M059J (cell line): ENCODE measurements at places on chromosomes 7 and 10. TPM values are rescaled to one million over a fixed set of nuclear protein-coding genes. Genes with fewer than 3 reads are reported as not detected.

DNA sequence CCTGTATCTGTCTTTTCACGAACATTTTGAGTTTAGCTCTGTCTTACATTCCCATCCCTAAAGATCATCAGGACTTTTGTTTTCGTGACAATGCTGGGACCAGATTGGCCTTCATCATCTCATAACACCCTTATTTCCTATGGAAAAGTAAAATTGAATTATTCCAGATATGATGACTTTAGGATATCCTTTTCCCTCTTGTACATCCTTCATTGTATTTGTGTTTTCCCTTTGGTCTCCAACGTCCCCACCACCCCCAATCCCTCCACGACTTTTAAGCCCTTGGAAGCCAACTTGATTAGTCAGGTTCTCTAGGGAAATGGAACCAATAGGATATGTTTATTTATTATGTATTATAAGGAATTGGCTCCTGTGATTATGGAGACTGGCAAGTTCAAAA is 167.6 kb downstream of the ARL4A start:
- DNase-seq: no peak

DNA sequence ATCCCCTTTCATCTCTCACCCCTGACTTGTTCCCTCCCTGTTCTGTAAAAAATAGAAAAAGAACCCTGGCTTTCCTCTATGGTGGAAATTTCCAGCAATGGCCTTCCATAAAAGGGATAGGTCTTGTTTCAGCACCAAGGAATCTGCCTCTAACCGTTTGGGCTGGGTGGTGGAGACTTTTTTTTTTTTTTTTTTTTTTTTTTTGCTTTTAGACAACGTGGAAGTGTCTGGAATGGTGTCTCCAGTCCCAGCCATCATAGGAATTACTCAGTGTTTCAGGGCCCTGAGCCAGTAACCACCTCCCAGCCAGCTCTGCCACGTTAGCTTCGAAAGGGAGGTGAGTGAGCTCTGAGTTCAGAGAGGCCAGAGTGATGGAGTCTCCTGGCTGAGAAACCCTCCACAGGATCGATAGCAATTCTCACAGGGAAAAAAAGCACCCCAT is 97.3 kb upstream of the COL1A2 start:
- peak; percentile 98 for DNase-seq

- DNase-seq: no peak
Measured at GRCh38 chr7:158314394-158314793, 273.2 kb downstream of the PTPRN2 start.

DNA sequence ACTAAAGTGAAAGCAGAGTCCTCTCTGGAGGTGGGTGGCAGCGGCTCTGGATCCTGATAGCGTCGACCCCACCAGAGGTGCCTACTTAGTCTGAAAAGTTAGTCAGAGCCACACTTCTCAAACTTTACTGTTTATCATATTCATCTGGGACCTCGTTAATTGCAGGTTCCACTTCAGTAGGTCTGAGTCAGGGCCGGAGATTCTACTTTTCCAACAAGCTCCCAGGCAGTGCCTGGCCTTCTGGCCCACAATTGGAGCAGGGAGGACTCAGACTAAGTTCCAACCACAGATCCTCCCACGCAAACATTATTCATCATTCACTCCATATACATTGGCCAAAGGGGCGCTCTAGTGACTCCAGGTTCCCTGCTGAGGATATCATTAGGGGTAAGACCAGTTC is 78.1 kb downstream of the VSTM4 start:
- peak; percentile 52 for DNase-seq

DNA sequence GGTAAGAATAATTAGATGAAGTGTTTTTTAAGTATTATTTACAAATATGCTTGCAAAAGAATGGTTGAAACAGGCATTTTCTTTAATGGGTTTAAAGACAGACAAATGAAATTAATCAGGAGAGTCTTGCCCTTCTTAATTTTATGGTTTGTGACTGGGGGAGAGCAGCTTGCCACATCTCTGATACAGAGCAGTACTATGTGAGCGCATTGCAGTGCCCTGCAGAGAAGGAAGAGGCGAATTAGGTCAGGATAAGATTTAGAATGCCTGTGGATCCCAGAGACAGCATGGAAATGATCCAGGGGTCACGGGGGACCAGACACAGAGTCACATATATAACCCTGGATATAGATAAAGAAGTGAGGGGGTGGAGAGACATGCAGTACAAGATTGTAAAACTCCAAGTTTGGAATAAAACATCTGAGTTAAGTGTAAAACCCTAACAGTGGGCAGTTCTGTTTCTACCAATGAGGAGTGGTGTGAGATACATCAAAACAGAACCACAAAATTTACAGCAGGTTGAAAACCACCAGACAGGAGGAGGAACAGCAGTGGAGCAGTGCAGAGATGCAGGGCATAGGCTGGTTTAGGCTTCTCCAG is 125.5 kb downstream of the FAM204A start:
- DNase-seq: no peak

DNA sequence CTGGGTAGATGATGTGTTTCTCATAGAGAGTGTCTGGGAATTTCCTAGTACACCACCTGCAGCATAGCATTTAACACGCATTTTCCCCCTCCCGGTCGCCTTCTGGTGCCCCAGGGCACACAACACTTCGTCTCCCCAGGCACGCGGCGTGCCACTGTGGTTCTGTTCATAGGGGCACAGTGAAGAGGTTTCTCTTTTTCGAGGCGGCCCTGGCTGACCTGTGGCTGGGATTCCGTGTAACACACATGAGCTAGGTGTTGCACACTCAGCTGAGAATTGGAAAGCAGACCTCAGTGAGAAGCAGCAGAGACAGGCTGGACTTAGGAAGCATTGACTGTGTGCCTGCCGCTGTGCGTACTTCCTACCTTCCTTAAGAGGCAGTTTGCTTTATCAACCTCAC is 214.3 kb upstream of the SHH start:
- no peak for DNase-seq

DNA sequence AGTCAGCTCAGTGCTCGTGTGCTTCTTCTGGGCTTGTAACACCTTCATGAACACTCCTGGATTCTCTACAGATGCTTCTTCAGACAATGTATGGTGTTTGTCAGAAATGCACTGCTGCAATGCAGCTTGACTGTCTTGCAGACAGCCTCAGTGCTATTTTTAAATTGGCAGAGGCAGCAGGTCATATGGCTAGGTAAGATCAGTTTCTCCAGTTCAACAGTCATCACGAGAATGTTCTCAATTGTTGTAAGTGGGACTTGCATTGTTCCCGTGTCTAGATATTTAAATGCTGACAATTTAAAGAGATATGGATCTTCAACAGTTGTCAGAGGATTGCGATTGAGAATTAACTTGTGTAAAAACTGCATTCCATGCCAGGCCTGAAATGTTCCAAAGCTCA is 7.6 kb upstream of the ACBD5 start:
- DNase-seq: no peak

DNA sequence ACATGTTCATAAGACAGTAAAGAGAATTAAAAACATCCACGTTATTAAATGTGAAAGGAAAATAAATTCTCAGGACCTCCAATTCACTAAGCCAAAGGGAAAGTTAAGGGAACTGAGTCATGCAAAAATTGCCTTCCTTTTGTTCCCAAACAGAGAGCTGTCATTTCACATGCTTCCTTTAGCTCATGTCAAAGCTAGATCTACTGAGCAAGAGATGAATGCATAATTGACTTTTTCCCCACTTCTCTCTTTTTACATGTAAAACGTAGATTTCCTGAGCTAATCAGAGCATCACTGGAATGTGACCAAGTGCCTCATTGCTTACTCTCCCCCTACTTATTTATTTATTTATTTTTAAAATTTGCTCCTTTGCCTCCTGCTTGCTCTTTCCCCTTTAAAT is 129.1 kb upstream of the AMPH start:
- no peak for DNase-seq

DNA sequence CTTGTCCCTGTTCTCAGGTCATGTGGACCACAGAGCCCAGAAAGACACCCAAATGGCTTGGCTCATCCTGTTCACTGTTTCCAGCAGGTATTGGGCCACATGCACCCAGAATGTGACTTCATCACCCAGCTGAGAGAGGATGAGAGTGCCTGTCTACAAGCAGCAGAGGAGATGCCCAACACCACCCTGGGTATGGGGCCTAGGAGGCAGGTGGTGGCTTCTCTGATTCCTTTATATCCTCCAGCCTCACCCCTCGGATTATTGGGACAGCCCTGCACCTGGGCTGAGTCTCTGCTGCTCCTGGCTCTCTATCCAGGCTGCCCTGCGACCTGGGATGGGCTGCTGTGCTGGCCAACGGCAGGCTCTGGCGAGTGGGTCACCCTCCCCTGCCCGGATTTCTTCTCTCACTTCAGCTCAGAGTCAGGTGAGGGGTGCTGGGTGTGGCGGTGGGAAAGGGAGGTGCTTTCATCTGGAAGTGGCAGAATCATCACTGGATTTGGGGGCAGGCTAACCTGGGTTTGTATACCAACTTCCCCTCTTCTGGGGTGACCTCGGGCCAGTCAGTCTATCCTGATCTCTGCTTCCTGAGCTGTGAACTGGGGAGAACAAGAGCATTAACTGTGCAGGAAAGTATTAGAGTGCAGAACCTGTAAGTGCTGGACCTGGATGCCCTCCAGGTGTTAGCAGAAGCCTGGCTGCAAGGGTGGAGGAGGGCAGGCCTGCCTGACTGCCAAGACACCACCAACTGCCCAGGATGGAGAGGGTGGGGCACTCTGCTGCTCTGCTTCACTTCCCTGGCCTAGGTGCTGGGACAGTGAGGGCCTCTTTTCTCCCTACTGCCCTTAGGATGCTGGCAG is 5.2 kb downstream of the GHRHR start:
- no peak for DNase-seq

DNA sequence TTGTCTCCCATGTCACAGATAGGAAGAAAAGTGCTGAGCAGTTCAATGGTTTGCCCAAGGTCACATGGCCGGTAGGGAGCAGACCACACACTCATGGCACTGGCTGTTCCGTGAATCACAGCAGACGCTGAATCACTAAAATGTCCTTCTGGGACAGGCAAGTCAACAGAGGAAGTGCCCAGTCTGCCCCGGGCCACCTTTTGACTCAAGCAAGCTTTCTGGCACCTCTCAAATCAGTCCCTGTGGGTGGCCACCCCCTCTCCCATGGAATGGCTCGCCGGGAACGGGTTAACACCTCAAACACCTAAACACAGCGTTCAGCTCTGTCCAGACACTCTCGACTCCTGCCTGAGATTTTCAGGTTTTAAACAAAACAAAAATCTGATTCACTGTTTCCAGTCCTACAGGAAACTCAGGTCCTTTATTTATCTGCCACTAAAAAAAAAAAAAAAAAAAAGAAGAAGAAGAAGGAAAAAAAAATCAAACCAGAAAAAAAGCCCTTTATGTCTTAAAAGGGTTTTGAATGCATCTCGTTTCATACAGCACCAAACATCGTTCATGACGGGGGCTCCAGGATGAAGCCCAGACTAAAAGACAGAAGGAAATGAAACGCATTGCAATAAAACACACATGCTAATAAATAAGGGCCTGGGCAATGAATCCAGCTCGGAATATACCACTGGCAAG is 15.5 kb downstream of the CARD11 start:
- peak; percentile 89 for DNase-seq

- peak; percentile 85 for DNase-seq
Measured at GRCh38 chr10:78973901-78974616, 94.7 kb upstream of the ZMIZ1 start.

- DNase-seq: no peak
Measured at GRCh38 chr7:16925609-16926008, 43.8 kb upstream of the AGR3 start.

- no peak for DNase-seq
Measured at GRCh38 chr7:124413029-124413428, 352.6 kb downstream of the GPR37 start.

- no peak for DNase-seq
Measured at GRCh38 chr7:114158275-114158674, 239.5 kb upstream of the PPP1R3A start.

GRCh38 chr10:49371967-49372366 is 23.9 kb downstream of the DRGX start:
- DNase-seq: no peak

- DNase-seq: no peak
Measured at GRCh38 chr7:120735791-120736190, 122.2 kb downstream of the TSPAN12 start.

GRCh38 chr10:26448706-26449435 is 10.7 kb downstream of the APBB1IP start:
- peak; percentile 56 for DNase-seq

The MICALL2 gene
- total RNA-seq: 5.5 and 11.1 TPM in 2 replicates

The DNAJC30 gene
- 1.1 and 1.8 TPM in 2 replicates for total RNA-seq

The LRRTM3 gene
- not detected in 2 replicates for total RNA-seq

The SPDYE3 gene
- not detected in 2 replicates for total RNA-seq

The KNDC1 gene
- total RNA-seq: not detected in 2 replicates

The FBXW4 gene
- total RNA-seq: 8.7 and 8.9 TPM in 2 replicates

The PRKAG2 gene
- 5.2 and 9.4 TPM in 2 replicates for total RNA-seq

The ACTR3C gene
- total RNA-seq: 0.07 TPM in 1 of 2 replicates, not detected in the other

The EN2 gene
- not detected in 2 replicates for total RNA-seq
